T-helper 17 cell (primary cell): ENCODE measurements at places on chromosomes 3 and 15.

DNA sequence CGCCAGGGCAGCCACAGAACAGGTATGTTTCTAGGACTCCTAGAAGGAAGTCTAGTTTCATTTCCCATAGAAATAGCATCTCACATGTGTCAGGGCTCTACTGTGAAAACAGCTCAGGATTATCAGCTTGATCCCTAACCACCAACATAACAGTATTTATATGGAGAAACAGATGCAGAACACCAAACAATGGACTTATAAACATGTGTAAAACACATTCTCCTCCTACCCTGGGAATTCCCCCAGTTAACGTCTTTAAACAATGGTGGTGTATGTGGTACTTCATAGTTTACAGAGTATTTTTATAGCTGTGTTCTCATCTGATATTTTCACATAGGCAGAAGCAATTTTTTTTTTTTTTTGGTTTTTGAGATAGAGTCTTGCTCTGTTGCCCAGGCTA lies 9.7 kb downstream of the TNFSF10 start:
- DNase-seq = no peak

DNA sequence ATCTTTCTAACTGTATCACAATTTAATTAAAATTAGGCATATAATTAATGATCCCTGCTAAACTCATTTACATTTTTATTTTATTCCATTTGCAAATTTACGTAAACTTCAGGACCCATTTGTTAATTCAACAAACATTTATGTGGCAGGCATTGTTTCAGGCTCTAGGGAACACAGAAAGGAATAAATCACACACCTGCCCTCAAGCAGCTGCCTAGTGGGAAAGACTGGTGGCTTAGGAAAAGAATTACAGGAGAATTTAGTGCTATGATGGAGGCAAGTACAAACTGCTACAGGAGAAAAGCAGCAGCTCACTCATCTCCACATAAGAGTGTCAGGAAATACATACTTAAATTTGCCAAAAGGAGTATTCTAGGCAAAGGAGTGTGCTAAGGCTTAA lies 11.2 kb downstream of the CBLB start:
- DNase-seq = no peak

DNA sequence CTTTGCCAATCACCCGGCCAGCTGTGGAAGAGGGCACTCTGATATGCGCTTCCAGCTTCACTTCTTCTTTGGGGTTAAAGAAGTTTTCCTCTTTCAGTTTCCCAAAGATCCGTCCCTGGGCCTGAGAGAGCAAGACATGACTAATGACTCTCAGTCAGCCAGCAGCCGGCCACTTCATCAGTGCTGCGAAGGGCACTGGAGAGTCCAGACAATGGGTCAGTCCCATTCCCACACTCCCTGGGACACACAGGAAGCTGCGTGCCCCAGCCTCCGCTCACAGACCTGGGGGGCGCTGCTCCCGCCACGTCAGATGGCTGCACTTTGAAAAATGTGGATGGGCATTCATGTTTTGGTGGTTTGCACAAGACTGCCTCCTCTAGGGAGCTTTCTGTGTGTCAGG lies 63.3 kb downstream of the SENP2 start:
- no peak for DNase-seq

DNA sequence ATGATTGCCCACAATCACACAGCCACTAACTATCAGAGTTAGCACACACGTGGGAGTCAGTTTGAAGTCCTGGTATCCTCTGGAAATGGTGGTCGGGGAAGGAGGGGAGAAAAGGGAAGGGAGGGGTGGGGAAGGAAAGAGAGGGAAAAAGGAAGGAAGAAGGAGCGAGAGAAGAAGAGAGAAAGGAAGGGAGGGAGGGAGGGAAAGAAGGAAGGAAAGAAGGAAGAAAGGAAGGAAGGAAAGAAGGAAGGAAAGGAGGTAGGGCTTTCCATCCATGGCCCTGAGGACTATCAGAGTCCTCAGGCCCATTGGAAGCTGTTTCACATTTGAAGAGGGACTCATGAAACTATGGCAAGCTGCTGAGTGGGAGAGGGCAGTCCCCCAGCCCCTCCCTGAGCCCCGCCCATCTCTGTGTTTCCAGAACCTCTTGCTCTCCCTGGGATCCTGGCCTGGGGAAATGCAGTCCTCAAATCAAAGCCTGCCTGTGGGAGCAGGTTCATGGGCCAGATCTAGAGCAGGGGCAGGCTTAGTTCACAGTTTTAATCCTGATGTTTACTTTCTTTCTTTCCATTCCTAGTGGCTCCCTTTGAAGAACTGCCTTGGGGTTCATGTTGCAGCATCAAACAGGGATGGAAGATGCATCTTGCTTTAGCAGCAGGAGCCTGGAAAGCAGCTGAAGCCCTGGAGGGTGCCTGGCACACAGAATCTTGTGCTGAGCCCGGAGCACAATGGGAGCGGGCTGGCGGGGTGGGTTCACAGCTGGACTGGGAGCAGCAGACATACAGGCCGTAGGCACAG lies 66.1 kb upstream of the GLCE start:
- no peak for DNase-seq

- no peak for DNase-seq
Observed at GRCh38 chr15:74206801-74207281, 4.3 kb upstream of the STRA6 start.

- no peak for DNase-seq
Observed at GRCh38 chr3:183692436-183692835, 5.2 kb upstream of the YEATS2 start.

- no peak for DNase-seq
Observed at GRCh38 chr3:142963234-142963515, 299 bp downstream of the PAQR9 start.

DNA sequence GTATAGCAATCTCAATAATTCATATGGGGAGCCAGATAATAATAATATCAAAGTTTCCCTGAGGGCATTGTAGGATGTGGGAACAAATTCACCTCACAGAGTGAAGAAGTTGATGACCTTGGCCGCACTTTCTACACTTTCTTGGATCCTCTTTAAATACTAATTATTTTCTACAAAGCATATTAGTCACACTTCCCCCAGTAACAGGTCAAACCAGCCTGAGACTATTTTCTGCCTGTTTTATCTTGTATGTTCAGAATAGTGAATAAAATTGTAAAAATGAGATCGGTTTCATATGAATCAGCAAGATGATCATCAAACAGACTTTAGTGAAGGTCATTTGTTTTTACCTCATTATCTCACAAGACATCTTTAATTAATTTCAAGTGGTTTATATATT lies 2.3 kb upstream of the OR5K3 start:
- DNase-seq = no peak

GRCh38 chr3:141380987-141381386 lies 12.7 kb downstream of the ZBTB38 start:
- DNase-seq = no peak

GRCh38 chr3:50388016-50388719 lies 28.8 kb upstream of the TMEM115 start:
- no peak for DNase-seq

GRCh38 chr3:181844211-181844610 lies 132.5 kb downstream of the SOX2 start:
- DNase-seq = no peak

GRCh38 chr3:86792316-86792715 lies 198.6 kb downstream of the VGLL3 start:
- DNase-seq = no peak

DNA sequence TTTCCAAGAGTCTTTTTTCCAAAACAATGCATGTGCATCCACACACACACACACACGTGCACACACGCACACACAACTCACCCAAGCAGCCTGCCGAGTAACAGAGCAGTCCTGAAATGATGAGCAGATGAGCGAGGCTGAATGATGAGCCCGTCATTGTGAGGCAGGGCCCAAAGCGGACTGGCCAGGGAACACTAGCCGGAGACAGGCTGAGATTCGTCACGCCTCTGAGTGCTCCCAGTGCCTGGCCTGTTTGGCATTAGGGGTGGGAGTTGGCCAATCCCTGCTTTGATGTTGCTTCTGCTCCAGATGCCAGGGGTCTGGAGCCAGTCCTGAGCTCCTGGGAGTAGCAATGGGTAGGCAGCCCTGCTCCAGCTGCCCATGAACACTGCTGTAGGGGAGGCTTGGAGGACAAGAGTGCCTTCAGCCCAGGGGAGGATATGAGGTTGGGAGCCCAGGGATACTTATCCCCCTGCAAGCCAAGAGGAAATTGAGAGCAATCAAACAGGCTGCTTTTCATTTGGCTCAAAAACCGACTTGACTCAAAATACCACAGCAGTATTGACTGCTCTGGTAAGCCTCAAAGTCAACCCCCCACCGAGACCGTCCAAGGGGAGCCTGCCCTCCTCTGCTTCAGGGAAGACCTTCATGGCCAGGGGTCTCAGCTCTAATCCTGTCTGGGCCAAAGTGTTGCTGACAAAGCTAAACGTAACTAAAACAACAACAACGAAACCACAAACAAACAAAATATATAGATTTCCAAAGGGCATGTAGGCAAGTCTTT lies 22.9 kb downstream of the COLQ start:
- no peak for DNase-seq

- no peak for DNase-seq
Observed at GRCh38 chr3:177061369-177061768, 135.9 kb downstream of the TBL1XR1 start.

DNA sequence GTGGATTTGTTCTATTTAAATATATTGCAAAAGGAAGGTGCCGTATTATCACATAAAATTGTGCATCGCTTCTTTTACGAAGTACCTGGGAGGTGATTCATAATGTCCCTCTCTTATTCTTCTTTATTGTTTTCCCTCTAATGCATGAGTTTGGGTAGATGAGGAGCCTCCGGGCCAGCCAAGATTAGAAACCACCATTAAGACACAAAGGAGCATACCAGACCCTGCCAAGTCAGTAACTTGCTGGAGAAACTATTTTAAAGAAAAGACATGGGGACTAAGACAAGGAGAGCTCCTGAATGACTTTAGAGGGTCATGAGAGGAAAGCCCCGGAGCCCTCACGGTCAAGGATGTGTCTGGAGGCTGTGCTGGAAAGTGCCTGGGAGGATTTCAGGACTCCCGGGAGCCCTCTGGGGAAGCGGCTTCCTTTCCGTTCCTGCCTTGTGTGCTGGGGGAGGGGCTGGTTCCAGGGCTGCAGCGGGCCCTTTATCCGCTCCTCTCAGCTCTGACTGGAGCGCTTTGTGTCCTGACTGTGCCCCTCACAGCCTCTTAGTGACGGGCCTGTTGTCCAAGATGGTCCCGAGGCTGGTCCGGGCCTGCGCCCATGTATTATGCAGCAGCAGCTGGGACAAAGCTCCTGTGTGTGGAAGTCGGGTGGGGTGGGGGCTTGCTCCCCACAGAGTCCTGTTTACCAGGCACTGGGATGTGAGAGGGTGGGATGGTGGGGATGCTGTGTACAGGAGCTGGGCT lies 35.7 kb downstream of the CORO2B start:
- DNase-seq = no peak
